Activated CD4-positive, alpha-beta T cell treated with anti-CD3 and anti-CD28 coated beads for 48 hours (primary cell): ENCODE measurements at places on chromosomes 3 and 15.

DNA sequence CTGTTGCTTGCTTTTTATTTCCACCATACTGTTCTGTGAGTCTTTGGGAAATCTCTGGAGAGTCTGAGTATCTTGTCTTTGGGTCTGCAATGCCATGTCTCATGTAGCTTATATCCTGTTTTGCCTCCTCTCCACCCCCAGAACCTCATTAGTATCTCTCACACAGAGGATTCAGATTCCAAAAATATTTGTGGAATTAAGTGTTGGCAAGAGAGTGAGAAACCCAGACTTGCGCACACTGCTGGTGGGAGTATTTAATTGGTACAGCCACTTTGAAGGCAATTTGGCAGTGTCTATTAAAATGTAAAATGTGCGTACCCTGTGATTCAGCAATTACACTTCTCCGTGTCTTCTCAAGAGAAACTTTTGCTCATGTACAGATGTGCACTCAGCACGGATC is 68.6 kb downstream of the ZNF621 start:
- no peak for DNase-seq

GRCh38 chr15:45181491-45182285 is 6.1 kb downstream of the SHF start:
- DNase-seq, result no peak

GRCh38 chr3:142500211-142500610 is 52.4 kb upstream of the XRN1 start:
- DNase-seq, result no peak

DNA sequence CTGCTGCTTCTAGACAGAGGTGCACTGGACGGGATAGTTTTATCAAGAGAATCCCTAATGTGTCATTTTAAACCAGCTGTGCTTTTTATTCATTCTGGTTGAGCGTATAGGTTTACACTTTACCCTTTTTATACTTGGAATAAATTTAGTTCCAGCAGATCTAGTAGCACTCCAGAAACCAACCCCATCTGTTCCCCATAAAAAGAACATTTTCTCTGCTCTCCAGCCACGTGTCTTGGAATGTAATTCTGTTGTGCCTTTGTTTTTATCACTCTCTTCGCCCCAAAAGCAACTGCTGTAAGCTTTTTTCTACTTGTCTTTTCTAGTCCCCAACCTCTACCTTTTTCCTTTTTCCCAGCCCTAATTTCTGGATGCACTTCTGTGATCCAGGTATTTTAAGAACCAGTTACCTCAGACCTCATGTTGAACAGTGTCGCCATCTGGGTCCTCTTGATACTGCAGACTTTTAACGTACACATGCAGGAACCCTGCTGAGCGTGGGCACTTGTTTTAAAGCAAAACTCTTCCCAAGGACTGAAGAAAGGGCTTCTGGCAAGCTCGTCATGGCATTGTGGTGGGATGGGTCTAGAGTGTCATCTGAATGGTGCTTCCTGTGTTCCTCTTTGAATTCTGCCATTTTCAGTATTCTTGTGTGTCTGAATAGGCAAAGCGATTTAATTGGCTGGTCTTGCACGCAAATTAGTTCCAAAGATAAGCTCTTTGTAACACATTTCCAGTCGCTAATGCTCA is 5.7 kb upstream of the EXOG start:
- no peak for DNase-seq

DNA sequence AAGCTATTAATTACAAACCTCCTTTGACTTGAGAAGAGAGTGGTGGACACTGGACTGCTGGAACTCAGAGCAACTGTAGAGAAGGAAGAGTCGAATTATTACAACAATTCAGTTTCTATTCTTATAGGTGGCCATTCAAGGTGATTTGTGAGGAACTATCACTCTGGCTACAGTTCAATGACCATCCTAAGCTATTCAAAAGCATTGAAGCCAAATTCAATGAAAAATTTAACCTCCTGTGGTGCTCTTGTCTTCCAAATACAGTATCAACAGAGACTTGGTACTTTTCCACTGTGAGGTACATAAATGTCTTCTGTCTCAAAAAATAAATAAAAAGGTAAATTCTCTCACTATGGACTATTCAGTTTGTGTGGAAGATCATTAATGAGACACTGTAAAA is 513.3 kb upstream of the SEMA6D start:
- DNase-seq, result no peak

- DNase-seq, result no peak
Observed at GRCh38 chr15:27339138-27339537, 368.2 kb downstream of the GABRG3 start.

DNA sequence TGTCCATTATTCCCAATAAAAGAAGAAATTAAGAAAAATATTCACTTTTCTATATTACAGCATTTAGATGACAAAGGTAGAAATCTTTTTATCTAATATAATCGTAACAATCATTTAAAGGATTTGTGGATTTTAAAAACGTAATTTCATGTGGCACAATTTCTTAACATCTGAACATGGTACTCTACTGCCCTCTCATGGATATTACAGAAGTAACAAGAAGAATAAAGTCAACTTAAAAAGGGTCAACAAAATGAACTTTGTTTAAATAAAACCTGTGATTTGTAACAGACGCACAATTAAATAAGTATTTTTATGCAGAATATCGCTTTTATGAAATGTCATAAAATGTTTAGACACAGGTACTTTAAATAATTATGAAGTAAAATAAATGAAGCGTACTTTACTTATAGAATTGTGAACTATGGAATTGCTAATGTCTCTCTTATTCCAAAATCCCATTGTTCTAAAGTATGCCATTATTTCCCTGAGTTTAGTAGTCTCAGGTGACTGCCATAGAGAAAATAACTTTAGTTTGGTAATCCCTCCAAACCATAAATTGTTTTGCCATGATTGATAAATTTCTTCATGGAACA is 366.8 kb upstream of the ZNF385D start:
- DNase-seq, result no peak

- DNase-seq, result no peak
Observed at GRCh38 chr3:131972091-131972490, 62.7 kb downstream of the CPNE4 start.

DNA sequence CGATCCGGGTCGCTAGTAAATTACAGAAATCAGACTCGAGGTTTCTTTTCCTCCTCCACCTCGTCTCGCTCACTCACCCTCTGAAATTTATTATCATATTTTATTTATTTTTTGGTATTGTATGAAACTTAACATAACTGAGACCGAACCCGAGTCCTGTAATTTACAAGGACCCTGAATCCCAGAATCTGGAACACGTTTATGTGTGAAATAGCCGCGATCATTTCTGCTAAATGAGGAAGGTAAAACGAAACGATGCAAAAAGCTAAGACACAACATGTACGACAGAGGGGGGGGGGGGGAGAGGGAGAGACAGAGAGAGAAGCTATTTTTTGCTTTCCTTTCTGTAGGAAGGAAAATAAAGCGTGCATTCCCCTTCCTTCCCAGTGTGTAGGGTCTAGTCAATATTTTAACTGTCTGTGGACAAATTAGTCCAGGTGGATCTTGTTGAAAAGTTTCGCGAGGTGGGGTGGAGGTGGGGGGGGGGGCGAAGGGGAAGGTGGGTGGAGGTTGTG is 1.6 kb downstream of the BBX start:
- no peak for DNase-seq

DNA sequence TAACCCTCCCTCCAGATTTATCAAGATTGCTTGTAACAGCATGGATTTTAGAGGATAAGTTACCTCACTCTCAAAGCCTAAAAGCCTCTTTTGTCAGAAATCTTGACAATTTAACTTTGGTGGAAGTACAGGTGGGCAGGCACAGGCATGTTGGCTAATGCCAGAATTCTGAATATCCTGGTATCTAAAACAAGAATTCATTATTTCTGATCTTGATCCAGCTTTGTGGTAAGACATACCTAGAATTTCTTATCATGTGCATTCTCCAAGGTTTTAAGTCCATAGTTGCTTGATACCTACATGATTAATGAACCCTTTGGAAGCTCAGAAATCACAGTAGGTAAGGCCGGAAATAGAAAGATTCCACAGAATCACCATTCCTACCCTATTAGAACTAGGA is 109.9 kb upstream of the TTC14 start:
- no peak for DNase-seq

GRCh38 chr15:76993114-76993725 is 1.7 kb upstream of the PSTPIP1 start:
- no peak for DNase-seq

DNA sequence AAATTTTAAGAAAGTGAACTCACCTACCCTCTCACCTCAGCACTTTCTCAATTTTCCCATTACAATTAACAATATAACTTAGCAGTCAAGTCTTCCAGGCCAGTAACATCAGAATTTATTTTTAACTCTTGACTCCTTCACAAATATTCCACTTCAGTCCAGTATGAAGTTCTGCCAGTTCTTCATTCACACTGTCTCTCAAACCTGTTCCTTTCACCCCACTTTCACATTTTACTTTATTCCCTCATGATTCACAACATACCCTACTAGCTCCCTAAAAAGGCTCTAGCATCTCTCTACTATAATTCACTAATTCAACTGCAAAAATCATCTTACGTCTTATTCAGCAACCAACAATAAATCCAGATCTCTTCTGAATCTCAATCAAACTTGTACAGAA is 3.8 kb downstream of the GSK3B start:
- no peak for DNase-seq

DNA sequence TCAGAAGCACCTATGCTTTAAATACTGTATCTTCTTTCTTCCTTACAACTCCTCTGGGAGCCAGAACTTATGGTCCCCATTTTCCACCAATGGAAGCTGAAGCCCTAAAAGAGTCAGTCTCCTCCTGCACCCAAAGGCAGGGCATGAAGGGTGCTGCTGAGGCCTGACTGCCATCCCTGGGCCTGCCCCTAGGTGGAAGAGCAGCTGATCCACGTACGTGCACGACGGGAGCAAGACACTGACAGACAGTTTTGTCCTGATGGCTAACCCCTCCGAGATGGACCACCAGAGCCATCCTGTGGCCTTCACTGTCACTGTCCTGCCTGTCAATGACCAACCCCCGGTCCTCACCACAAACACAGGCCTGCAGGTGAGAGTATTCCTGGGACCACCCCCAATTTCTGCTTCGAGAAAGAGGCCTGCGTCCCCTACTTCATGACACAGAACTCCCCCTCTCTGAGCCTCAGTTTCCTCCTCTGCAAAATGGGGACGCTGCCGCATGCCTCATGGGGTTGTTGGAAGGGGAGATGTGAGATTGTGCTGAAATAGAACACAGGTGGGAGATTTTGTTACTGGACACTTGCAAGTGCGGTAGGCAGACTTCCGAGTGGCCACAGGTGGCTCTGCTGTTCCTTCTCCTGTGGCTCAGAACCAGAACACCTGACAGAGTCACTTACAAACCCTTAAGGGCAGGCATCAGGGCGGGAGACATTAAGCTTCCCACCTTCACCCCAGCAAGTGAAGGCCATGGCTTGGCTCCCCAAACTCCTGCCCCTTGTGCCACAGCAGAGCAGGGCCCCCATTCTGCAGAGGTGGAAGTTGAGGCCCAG is 175.4 kb downstream of the TBC1D2B start:
- peak; percentile 31 for DNase-seq
